ENCODE measurements at places on chromosomes 7 and 10.

DNA sequence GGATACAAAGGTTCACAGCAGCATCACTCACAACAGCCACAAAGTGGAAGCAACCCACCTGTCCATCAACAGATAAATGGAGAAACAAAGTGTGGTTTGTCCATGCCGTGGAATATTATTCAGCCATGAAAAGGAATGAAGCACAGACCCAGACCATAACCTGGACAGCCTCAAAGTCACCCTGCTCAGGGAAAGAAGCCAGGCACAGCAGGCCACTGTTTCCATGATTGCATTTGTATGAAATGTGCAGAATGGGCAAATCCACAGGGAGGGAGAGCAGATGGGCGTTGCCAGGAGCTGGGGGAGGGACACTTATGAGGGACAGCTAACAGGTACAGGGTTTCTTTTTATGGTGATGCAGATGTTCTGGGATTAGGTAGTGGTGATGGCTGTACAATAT, 30.3 kb downstream of the FOXL3 start:
- no peak for DNase-seq

DNA sequence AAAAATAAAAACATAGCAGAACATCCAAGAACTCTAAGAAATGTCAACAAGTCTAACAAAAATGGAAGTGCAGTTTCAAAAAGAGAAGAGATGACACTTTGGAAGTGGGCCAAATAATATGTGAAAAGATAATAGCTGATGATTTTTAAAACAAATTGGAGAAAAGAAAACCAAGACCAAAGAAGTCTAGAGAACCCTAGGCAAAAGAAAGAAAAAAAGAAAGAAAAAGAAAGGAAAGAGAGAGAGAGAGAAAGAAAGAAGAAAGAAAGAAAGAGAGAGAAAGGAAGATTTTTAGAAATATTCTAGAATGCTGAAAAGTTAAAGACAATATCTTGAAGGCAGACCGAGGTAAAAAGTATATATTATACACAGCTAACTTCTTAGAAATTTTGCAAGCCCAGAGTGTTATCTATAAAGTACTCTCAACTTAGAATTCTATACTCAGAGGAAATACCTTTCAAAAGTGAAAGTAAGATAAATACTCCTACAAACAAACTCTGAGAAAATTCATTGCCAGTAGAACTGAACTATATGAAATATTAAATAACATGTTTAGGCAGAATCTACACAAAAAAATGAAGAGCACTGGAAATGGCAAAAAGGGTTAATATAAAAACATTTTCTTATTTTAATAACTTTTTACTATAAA, 138.7 kb upstream of the SMIM30 start:
- DNase-seq, result no peak

GRCh38 chr10:93099670-93100069, 26.0 kb downstream of the CYP26A1 start:
- no peak for DNase-seq

DNA sequence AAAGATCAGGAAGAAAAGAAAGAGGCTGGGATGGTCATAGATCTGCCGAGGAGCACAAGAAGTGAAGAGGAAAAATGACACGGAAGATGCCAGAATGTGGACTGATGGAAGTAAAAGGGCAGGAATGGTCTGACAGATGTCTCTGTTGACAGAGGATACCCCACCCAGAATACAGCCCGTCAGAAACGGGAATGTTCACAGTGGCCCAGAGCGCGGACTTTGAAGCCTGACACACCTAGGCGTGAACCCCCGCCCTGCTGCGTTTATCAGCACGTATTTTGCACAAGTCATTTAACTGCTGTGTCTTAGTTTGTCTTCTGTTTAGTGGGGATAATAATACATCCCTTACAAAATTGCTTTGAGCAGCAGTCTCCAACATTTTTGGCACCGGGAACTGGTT, 27.1 kb downstream of the AKR1B1 start:
- DNase-seq, result no peak

DNA sequence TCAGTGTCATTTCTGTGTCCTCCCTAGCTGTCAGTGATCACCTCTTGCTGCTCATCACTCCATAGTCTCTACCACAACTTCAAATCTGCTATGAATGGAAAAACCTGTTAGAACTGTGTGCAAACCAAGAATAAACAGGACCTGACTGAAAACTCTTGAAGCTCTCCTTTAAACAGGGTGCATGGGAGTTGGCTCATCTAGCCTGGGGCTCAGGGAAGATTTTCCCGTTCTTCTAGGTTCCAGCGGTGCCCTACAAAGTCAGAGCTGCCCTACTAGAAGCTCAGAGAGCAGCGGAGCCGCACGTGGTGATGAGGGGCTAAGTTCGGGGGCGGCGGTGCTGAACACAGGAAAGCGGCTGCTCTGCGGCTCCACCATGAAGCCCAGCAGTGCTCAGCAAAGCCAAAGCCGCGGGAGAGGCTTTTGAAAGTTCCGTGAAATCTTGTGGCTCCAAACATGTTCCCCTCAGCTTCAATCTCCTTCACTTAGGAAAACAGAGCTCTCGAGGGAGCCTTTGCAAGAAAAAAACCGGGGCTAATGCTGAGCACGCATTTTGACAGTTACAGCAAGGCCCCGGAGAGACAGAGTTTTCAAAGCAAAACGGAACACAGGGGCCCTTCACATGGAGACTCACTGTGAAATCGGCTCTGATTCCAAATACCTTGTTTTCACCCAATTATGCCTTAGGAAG, 30.5 kb downstream of the RGS10 start:
- DNase-seq, result no peak

DNA sequence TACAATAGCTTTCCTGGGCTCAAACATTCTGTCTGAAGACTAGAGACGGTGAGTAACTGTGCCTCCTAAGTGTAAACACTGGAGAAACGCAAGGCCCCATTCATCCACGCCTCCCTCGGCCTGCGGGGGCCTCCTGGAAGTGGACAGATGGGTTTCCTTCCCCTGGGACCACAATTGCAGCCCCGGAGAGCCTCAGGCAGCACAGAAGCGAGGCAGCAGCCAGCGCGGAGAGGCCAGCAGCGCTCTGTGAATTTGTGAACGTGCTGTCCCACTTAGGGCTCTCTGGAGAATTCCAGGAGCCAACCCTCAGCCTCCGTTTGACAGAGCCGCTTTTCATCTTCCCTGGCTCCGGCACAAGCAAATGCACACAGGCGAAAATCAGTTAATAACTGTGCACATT, 23.2 kb upstream of the CALN1 start:
- DNase-seq, result no peak

- DNase-seq, result no peak
These were observed 151.1 kb downstream of the SEM1 start for GRCh38 chr7:96558530-96558929.

- DNase-seq, result no peak
These were observed 67.5 kb upstream of the ARHGAP21 start for GRCh38 chr10:24791084-24791726.

- DNase-seq, result peak; percentile 51
These were observed 65.0 kb upstream of the ZNF746 start for GRCh38 chr7:149562602-149563001.

GRCh38 chr7:33128631-33128989, 754 bp upstream of the BBS9 start:
- no peak for DNase-seq

- DNase-seq, result no peak
These were observed 666 bp downstream of the HNRNPF start for GRCh38 chr10:43408331-43408709.

- DNase-seq, result no peak
These were observed 16.8 kb downstream of the CPEB3 start for GRCh38 chr10:92274071-92274470.

GRCh38 chr10:27568196-27569175, 64.4 kb downstream of the RAB18 start:
- DNase-seq, result peak; percentile 20

- DNase-seq, result peak; percentile 68
These were observed 20.6 kb downstream of the RBM20 start for GRCh38 chr10:110664483-110665420.

- no peak for DNase-seq
These were observed 27.3 kb downstream of the DENND11 start for GRCh38 chr7:141674702-141675101.

GRCh38 chr7:24874791-24875190, 105.2 kb downstream of the OSBPL3 start:
- no peak for DNase-seq

- DNase-seq, result no peak
These were observed 54.0 kb upstream of the MXI1 start for GRCh38 chr10:110153396-110153795.

- DNase-seq, result no peak
These were observed 17.4 kb upstream of the TMEM236 start for GRCh38 chr10:17734432-17735080.

DNA sequence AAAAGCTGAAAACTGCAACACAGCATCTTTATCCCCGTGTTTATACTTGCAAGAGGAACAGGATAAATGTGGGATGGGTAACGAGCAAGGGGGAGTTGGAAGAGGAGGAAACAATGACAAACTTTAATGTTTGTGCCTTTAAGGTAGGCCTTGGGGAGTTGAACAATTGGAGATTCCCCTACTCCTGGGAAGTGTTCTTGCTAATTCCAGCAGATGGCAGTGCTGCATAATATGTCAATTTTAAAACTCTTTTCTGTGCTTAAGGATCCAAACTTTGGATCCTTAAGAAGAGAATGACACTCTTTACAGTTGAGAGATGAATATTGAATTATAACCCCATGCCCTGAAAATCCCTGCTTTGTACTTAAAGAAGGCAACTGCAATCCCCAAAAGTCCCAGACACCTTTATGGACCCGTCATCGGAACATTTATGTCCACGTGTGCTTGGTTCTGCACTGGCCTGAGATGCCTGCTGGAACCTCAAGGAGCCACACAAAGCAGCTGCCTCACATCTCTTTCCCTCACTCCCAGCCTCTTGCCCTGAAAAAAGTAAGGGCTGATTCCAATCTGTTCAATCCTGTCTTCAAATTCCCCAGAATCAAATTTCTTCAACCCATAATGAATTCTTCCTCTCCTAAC, 12.0 kb downstream of the IFIT5 start:
- DNase-seq, result peak; percentile 71

DNA sequence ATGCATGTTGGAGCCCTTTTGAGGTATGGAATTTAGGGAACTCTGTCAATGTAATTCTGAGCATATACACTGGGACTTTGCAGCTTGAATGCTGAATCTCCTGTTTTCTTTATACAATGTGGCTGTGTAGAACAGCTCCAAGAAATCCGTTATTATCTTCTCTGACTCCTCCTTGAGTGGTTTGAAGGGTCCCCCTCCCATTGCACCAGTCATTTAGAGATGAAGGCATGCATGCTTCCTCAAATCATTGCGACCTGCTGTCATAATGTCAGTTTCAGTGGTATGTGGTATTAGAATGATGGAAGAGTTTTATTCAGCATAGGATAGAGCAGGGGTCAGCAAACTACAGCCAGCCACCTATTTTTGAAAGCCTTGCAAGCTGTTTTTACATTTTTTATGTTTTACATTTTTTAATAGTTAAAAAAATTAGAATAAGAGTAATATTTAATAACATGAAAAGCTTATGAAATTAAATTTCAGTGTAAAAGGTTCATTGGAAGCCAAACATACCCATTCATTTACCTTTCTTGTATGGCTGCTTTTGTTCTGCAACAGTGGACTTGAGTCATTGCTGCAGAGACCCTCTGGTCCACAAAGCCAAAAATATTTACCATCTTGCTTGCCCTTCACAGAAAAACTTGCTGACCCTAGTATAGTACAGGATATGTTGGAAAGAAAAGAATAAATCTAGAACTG, 8.1 kb downstream of the STK17A start:
- no peak for DNase-seq

- no peak for DNase-seq
These were observed 240.9 kb upstream of the KAT6B start for GRCh38 chr10:74585231-74586087.

- DNase-seq, result no peak
These were observed 209.4 kb downstream of the ZMYND11 start for GRCh38 chr10:344582-345200.

DNA sequence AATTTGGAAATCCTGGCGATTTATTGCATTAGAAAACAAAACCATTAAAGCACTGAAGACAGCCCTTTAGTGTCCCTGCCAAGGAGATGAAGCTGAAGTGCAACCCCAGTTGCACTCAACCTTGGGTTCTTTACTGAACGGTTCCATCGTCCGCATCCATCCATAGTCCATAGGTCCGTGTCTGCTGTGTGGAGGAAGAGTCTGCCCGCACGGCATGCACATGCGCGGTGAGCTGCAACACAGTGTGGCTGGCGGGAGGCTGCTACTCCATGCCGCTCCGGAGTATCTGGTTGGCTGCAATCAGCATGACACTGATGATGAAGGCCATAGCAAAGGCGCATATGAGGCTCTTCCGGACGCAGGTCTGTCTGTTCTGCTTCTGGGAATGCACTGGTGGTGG, 624.6 kb downstream of the CALN1 start:
- DNase-seq, result no peak

DNA sequence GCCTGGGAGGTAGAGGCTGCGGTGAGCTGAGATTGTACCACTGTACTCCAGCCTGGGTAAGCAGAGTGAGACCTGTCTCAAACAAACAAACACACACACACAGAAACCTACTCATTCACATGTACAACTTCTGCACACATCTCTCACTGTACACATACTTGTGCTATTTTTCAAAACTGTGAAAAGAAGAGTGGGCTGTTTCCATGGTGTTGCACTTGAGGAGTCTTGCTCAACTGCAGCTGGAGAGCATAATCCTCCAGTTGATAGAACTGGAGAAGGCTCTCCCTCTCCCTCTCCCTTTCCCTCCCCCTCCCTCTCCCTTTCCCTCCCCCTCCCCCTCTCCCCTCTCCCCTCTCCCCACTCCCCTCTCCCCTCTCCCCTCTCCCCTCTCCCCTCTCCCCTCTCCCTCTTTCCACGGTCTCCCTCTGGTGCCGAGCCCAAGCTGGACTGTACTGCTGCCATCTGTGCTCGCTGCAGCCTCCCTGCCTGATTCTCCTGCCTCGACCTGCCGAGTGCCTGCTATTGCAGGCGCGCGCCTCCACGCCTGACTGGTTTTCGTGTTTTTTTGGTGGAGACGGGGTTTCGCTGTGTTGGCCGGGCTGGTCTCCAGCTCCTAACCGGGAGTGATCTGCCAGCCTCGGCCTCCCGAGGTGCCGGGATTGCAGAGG, 43.7 kb upstream of the DLD start:
- DNase-seq, result no peak

DNA sequence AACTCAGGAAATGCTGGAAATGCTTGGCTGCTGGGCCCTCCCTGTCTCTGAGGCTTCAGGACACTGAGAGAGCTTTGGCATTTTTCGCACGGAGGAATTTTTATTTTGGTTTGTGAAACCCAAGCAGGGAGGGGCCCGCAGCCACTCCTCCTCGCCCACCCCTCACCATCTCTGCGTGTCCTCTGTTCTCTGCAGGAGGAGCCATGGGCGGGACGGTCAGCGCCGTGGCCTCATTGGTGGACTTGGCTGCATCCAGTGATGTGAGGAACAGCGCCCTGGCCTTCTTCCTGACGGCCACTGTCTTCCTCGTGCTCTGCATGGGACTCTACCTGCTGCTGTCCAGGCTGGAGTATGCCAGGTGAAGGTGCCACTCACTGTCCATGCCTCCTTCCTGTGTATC, 36.8 kb downstream of the SLC29A3 start:
- no peak for DNase-seq

DNA sequence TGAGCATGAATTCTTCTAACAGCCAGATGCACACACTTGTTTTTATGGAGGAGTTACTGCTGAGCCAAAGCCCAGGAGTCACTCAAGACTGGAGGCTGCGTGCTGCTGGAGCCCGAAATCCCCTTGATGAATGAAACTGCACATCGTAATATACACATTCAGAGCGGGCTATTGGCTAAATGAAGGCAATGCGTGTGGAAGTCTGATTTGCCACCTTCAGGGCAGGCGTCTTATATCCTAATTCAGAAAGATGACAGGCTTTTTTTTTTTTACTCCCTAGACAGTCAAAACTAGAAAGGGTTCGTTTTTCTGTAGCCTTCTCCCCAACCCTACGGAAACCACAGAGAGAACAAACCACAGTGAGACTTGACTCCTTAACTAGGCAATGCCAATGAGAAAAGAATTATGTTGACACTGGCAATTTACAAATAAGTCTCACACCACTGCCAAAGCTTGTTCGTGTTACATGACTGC, 227.2 kb upstream of the KLF14 start:
- DNase-seq, result no peak

Data from GM03348 (cell line).